Foreskin fibroblast (primary cell): ENCODE measurements at places on chromosomes 4 and X.
A peak's percentile ranks its signal among the peaks of the same experiment; 100 is the strongest.

DNA sequence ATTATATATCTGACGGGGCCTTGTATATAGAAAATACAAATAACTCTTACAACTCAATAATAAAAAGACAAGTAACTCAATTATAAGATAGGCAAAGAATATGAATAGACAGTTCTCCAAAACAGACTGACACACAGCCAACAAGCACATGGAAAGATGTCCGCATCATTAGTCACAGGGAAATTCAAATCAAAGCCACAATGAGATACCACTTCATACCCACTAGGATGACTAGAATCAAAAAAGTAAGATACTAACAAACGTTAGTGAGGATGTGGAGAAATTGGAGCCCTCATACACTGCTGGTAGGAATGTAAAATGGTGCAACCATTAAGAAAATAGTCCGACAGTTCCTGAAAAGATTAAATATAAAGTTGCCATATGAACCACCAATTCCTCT lies 115.7 kb downstream of the RCHY1 start:
- DNase-seq, result no peak

- no peak for DNase-seq
These were observed 891 bp downstream of the CISD2 start for GRCh38 chr4:102869569-102870197.

- DNase-seq, result no peak
These were observed 98.1 kb upstream of the MSX1 start for GRCh38 chr4:4761128-4761982.

DNA sequence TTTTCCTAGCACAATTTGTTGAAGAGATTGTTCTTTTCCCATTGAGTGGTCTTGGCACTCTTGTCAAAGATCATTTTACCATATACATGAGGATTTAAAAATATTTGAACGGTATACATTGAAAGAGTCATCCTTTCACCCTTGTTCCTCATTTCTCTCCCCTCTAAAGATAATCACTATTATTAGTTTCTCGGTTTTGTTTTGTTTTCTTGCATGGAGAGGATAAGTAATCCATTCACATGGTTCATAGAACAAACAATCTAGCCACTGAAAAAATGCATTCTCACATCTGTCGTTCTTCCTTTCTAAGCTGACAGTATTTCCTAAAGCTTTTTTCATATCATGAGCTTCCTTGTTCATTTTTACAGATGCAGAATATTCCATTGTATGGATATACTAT lies 39.2 kb upstream of the MSMO1 start:
- no peak for DNase-seq

DNA sequence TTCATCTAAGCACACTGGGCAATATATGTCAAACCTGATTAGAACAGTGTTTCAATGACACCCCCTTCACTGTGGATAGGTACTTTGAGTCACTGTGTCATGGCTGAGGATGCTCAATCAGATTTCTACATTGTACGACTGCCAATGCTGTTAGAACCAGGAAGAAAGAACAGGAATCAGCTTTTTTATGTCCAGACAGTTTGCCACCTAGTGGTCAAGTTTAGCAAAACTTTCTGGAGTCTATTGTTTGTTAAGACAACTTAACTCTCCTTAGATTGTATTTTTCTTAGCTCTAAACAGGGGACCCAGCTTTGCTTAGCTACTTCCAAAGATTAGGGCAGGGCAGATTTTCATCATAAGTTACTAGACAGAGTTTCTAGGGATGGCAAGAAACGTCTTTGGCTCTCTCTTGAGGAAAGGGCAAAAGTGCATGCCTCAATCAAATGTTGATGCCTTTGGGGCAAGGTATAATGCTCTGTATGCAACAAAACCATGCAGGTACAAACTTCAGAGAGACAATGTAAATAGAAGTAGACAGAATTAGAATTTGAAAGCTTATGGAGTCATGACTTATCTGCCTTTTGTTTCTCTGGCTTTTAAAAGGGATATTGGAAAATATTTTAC lies 40.5 kb upstream of the BMP3 start:
- DNase-seq, result peak; percentile 78

GRCh38 chr4:90960840-90961239 lies 833.6 kb downstream of the CCSER1 start:
- no peak for DNase-seq

- DNase-seq, result peak; percentile 93
These were observed 92.4 kb upstream of the AP1S2 start for GRCh38 chrX:15946783-15947580.

- DNase-seq, result no peak
These were observed 9.9 kb downstream of the FHIP1A start for GRCh38 chr4:151418856-151419255.

- DNase-seq, result no peak
These were observed 236.7 kb upstream of the JADE1 start for GRCh38 chr4:128572778-128573241.

- no peak for DNase-seq
These were observed 40.8 kb downstream of the DCTD start for GRCh38 chr4:182876427-182876826.

DNA sequence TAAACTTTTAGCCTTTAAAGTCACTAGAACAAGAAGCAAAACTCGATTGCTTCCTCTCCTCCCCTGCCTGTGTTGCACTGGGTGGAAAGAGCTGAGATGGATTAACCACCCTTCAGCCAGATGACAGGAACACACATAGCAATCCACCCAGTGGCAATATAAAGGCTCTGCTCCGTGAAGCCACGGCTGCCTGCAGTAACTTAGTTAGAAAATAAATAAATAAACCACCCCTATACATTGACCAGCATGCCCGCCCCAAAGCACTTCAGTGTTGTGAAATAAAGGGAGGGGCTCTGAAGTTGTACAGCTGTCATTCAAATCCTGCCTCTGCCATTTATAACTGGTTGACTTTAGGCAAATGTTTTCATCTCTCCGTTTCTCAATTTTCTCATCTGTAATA lies 217.1 kb upstream of the LDB2 start:
- no peak for DNase-seq

GRCh38 chr4:114132830-114133229 lies 153.4 kb upstream of the ARSJ start:
- DNase-seq, result no peak

GRCh38 chrX:124415115-124415800 lies 68.9 kb downstream of the SH2D1A start:
- no peak for DNase-seq

- DNase-seq, result no peak
These were observed 16.9 kb downstream of the CD99 start for GRCh38 chrX:2708021-2708420.

- DNase-seq, result no peak
These were observed 57.6 kb upstream of the PRDM8 start for GRCh38 chr4:80139671-80140070.

- DNase-seq, result no peak
These were observed 184.4 kb downstream of the CAMK2D start for GRCh38 chr4:113576947-113577678.

DNA sequence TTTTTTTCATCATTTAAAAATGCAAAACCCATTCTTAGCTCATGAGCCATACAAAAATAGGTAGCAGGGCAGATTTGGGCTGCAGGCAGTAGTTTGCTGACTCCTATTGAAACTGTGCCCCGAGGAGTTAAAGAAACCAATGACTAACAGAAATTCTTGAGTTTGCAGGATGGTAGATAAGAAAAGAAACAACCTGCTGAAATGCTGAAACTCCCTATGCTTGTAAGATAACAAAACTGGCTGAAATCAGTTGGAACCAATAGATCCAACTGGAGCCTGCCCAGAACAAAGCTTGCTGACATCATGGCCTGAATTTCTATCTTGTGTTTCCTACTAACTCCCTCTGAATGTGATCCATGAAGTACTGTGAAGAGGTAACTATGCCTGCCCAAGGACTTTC lies 68.6 kb downstream of the ANOS1 start:
- no peak for DNase-seq

DNA sequence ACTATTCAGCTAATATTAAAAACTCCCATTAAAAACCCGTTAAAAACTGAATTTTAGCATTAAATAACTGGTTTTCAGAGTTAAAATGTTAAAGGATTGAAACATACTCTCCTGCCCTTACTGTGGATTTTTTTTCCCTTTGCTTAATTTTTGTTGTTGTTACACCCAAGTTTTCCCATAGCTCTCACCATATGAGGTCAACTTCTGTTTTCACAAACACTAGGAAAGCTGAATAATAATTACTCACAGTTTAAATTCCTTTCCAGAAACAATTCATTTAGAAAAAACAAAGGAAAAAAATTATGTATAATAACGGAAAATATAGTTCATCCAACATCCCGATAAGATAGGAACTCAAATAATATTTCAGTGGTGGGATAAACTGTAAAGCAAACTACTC lies 129.0 kb downstream of the PPP3CA start:
- DNase-seq, result no peak

- peak; percentile 4 for DNase-seq
These were observed 252.4 kb upstream of the CPEB2 start for GRCh38 chr4:14749910-14750309.

DNA sequence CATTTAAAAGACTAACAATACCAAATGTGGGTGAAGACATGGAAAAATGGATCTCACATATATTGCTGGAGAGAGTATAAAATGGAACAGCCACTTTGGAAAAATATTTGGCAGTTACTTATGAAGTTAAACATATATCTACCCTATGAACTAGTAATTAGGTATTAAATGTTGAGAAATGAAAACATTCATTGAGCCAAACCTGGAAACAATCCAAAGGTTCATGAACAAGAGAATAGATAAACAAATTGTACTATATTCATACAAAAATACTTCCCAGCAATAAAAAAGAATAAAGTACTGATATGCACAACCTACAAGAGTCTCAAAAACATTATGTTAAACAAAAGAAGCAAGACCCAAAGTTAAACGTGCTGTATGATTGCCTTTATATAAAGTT lies 4.0 kb upstream of the EGF start:
- no peak for DNase-seq

DNA sequence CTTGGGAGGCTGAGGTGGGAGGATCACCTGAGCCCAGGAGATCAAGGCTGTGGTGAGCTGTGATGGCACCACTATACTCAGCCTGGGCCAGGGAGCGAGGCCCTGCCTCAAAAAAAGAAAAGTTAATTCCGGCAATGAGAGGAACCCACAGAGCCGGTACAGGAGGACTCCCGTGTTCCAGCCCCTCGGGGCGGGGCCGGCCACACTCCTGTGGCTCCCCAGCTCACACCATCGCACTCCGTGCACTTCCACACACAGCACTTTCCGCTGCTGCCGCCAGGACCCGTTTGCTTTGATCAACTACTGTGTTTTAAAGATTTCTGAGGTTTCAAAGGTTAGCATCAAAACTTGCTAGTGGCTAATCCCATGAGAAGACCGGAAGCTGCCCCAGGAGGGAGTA lies 171.7 kb downstream of the AFAP1 start:
- no peak for DNase-seq

GRCh38 chr4:1233641-1234308 lies 15.2 kb downstream of the CTBP1 start:
- DNase-seq, result peak; percentile 30

- no peak for DNase-seq
These were observed 17.3 kb downstream of the F11 start for GRCh38 chr4:186283311-186283710.

GRCh38 chr4:13539619-13540445 lies 4.5 kb downstream of the NKX3-2 start:
- DNase-seq, result no peak

DNA sequence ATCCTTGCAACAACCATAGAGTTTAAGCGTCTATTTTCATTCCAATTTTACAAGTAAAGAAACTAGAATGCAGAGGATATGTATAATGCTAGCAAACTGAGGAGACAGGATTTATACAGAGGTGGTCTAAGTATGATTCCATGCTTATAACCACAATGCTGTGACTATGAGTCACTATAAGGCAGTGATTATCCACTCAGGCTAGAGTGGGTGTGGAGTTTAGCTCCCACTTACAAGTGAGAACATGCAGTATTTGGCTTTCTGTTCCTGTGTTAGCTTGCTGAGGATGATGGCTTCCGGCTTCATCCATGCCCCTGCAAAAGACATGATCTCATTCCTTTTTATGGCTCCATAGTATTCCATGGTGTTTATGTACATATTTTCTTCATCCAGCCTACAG lies 41.6 kb upstream of the EDA2R start:
- peak; percentile 54 for DNase-seq
